ENCODE measurements at places on chromosomes 7 and 10.

GRCh38 chr10:88033385-88033784, 170.0 kb downstream of the PTEN start:
- DNase-seq, result no peak

- no peak for DNase-seq
Measured at GRCh38 chr7:116153050-116153449, 57.3 kb upstream of the TES start.

- DNase-seq, result no peak
Measured at GRCh38 chr10:108069096-108069495, 904.6 kb upstream of the SORCS1 start.

- DNase-seq, result peak; percentile 7
Measured at GRCh38 chr7:31735991-31736982, 49.3 kb downstream of the PPP1R17 start.
